Tibial artery (tissue), 4 donors: ENCODE measurements at places on chromosomes 16 and 17.

GRCh38 chr16:15548482-15548891, 94.5 kb downstream of the MARF1 start:
- no peak for DNase-seq

DNA sequence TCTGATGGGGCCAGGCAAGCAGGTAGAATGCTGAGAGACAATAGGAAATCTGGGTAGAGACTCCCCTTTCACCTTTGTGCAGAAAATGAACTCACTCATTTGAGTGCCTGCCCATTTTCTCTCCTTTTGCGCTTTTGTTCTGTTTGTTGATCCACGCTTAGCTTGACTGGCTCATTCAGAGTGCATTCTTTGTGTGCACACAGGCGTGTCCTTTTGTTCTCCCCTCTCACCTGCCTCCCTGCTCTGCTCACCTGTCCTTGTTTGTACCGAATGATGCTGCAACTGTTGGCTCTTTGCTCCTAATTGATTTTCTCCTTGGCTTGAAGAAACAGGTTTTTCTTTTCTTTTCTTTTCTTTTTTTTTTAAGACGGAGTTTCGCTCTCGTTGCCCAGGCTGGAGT, 15.8 kb downstream of the PGS1 start:
- DNase-seq, result no peak

- no peak for DNase-seq
Measured at GRCh38 chr16:2216330-2216729, 1.7 kb upstream of the PGP start.

DNA sequence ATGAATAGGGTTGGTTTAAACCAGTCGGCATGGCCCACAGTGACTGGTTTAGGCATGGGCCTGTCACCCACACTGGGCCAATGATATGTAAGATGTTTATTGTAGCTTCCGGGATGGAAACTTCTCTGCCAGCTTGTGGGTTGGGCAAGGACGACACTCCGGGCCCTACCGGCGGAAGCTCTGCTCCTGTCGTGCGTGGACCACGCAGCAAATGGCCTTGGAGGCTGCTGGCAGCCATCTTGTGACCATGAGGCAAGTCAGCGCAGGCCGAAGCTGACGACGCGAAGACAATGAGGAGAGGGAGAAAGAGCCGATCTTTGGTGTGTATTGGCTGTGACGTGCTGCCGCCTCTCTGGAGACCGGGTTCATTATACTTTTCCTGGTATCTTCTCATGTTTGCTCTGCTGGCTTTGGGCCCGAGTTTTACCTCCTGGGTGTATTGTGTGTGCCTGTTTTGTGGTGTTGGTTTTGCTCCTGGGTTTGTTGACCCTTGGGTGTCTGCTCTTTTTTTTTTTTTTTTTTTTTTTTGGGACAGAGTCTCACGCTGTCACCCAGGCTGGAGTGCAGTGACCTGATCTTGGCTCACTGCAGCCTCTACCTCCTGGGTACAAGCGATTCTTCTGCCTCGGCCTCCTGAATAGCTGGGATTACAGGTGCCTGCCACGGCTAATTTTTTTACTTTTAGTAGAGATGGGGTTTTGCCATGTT, 15.4 kb downstream of the SLC25A10 start:
- DNase-seq, result no peak

DNA sequence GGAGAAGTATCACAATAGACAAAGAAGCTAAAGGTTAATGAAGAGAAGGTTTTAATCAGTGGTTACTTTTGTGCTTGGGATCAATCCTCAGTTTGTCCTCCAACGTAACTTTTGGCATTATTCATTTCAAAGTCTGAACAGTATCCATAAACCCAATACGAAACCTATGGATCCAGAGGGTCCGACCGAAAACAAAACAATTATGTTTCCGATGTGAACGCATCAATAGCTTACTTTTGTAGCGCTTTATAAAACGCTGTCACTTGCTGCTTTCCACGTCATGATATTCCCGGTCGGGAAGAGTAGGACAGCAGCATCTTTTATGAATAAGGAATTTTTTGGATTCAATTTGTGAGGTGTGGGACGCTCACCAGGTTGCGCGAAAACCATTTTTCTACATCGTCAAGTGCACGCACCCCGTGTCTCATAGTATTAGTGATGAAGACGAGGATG, 383.8 kb downstream of the ZFHX3 start:
- DNase-seq, result no peak

- DNase-seq, result no peak
Measured at GRCh38 chr16:79628501-79628975, 28.0 kb upstream of the MAF start.

DNA sequence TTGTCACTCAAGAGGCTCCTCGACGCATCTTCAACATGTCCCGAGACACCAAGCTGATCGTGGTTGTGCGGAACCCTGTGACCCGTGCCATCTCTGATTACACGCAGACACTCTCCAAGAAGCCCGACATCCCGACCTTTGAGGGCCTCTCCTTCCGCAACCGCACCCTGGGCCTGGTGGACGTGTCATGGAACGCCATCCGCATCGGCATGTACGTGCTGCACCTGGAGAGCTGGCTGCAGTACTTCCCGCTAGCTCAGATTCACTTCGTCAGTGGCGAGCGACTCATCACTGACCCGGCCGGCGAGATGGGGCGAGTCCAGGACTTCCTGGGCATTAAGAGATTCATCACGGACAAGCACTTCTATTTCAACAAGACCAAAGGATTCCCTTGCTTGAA, 101.0 kb downstream of the HS3ST2 start:
- no peak for DNase-seq

GRCh38 chr17:63830904-63831491, 3.5 kb upstream of the FTSJ3 start:
- DNase-seq, result no peak

DNA sequence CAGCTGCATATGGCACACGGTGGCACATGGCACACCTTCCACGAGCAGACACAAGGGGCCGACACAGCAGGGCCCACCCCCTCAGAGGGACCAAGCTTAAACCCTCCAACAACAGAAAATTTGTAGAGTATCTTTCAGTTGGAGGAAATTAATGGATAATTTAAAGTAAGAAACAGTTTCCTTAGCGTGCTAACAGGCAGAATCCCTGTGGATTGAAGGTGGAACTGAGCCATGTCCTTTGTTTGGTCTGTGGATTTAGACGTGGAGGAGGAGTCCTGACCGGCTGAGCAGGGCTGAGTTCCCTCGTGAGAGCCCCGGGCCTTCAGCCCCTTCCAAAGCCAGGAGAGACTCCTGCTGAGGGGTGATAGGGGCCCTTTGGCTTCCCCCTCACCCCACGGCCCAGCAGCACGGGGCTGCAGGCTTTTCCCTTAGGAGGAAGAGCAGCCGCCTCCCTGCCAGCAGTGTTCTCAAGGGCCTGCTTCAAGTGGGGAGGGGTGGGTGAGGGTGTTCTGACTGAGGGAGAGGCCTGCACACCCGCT, 1.4 kb upstream of the CYB561 start:
- no peak for DNase-seq

- no peak for DNase-seq
Measured at GRCh38 chr17:16269658-16270057, 52.6 kb downstream of the PIGL start.

- DNase-seq, result peak; percentile 66
Measured at GRCh38 chr16:73172241-73172972, 124.5 kb upstream of the ZFHX3 start.

DNA sequence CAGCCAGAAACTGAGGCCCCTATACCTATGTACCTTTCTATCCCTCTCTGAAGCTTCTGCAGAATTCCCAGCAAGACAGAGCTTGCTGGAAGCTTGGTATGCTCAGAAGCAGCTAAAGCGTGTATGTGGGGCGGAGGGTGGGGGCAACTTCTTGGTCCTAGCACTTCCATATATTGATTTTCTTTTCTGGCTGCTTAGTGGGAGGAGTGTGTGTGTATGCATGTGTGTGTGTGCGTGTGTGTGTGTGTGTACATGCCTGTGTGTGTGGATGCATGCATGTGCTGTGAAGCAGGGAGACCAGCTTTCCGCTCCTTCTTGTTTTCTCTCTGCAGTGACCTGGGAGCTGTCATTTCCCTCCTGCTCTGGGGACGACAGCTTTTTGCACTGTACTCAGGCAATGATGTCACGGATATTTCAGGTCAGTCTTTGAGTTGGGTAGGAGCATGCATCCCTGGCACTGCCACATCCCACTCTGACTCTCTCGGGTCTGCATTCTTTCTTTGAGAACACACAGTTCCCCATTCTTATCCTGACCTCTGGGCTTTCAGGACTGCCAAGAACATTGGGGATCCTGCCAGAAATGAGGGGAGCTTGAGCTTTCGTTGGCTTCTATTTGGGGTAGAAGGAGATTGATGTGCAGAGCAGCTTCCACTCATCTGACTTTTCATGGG, 10.7 kb downstream of the HPR start:
- peak; percentile 73 for DNase-seq

- no peak for DNase-seq
Measured at GRCh38 chr17:17019891-17020456, 22.3 kb upstream of the MPRIP start.

GRCh38 chr16:52363082-52363481, 183.9 kb downstream of the TOX3 start:
- no peak for DNase-seq

DNA sequence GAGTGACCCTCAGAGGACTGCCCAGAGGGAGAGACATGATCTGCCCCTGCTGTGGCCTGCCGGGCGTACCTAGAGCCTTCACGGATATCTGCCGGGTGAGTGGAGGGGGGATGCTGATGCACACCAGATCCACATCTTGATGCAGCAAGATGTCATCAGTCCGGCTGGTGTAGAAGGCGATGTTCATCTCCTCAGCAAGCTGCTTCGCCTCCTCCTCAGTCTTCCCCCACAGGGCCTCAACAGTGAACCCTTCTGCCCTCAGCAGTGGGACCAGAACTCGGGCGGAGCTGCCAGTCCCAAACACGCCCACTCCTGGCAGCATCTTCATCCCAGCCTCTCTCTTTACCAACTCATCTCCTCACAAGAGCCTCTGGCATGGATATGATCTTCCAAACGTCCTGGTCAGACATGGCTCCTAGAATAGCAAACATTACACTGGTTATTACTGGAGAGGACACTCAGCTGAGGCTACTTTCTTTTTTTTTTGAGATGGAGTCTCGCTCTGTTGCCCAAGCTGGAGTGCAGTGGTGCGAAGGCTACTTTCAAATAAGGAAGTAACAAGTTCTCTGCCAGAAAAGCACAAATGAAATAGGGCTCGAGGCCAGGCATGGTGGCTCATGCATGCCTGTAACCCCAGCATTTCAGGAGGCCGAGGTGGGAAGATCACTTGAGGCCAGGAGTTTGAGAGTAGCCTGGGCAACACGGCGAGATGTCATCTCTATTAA, 18.9 kb downstream of the C16orf86 start:
- DNase-seq, result no peak

DNA sequence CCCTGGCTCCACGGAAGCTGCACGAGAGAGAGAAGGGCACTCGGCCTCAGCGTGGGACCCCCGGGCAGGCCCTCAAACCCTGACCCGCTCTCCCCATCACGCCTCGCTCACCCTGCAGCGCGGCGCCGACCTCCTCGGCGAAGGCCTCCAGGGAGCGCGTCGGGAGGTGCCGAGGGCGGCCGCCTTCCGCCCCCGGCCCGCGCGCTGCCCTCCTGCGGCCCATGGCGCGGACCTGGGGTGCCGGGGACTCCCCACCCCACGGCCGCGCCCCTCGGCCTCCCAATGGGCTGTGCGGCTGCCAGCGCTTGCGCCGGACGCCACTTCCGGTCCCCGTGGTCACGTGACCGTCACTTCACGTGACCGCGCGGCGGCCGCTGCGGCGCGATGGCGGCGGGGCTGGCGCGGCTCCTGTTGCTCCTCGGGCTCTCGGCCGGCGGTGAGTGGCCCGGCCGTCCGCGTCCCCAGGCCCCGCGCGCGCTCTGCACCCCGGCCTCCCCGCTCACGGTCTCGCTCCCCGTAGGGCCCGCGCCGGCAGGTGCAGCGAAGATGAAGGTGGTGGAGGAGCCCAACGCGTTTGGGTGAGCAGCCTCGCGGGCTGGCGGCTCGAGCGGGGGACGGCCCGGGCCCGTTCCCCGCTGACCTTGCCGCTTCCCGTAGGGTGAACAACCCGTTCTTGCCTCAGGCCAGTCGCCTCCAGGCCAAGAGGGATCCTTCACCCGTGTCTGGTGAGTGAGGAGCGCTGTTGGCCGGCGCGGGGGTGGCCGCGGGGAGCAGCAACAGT, at the start of the genes GNPTG and TSR3:
Gene GNPTG (plus strand): TSS at position 350 of the 781 bp plus-strand sequence. CDS start 35 bp downstream, at position 385.
Gene TSR3 (minus strand): TSS at position 297 of the 781 bp plus-strand sequence. CDS start 74 bp downstream, at position 223.
- peak; percentile 90 for DNase-seq

GRCh38 chr17:37833237-37833859, 88.5 kb upstream of the HNF1B start:
- no peak for DNase-seq
